T-helper 2 cell treated with Interferon-gamma antibody and Interleukin-4, amounts not matched to agents 5 μg/mL and 100 μg/mL, for 36 hours (primary cell): ENCODE measurements at places on chromosomes 11 and 22.

- DNase-seq = no peak
Observed at GRCh38 chr11:119087747-119088241, 3.1 kb downstream of the HMBS start.

DNA sequence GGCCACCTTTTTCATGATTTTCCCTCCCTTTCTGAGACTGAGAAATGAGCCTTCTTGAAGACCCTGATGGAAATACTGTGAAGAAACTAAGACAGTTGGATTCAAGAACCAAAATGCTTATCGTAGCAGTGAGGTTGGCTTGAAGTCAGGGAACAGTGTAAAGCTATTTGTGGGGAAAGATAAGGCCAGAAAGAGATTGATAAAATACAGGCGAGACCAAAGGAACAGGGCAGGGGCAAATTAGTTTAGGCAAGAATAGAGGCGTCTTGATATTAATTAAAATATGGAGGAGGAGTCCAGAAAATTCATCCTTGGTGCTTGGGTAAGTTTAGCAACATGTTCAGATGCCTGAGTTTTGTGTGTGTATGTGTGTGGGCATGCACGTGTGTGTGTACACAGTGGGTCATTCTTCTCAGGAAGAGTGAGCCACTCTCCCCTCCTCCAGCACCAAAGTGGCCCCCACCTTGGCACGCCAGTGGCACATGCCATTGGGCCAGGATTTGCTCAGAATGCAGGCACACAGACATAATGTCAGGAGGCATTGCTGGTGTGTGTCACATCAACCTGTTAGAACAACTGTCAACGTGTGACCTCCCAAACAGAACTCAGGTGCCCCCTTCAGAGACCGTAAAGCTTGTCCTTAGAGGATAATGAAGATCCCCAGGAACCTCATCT, 3.9 kb upstream of the EHF start:
- DNase-seq = no peak

DNA sequence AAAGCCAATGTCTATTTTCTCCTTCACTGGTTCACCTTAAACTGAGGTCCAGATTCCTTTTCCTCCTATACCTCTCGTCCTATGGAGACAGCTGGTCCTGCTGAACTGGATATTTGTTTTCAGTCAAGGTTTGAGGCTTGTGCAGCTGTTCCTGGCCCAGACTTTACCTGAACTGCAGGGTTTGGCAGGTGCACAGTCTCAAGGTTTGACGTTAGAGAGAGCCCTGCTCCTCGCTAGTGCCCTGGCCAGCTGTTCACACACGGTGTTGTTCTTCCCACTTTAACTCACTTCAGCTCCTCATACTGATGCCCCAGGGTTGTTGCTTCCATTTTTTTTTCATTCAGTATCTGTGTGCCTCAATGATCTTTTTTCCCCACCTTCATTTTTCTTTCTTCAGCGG, 74.0 kb upstream of the TTC12 start:
- no peak for DNase-seq

- DNase-seq = no peak
Observed at GRCh38 chr11:118705791-118706545, 26.5 kb upstream of the TREH start.

DNA sequence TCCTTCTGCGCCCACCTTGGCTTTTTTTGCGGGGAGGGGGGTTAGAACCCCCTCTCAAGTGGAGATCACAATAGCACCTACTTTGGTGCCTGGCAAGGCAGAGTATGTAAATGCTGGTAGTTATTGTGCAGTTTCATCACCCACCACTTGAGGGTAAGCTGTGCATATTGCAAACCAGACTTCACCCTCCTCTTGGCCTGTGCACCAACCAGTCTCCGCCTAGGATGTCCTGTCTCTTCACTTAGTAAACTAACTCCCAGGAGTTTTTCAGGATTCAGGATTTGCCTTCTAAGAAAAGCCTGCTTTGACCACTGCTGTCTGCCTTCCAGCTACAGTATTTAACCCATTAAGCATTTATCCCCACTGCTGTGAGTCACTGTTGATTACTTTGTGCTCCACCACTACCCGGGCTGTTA, 2.0 kb upstream of the UBXN1 start:
- DNase-seq = peak; percentile 32

GRCh38 chr11:116955949-116956348, 118.5 kb upstream of the APOA1 start:
- DNase-seq = no peak

DNA sequence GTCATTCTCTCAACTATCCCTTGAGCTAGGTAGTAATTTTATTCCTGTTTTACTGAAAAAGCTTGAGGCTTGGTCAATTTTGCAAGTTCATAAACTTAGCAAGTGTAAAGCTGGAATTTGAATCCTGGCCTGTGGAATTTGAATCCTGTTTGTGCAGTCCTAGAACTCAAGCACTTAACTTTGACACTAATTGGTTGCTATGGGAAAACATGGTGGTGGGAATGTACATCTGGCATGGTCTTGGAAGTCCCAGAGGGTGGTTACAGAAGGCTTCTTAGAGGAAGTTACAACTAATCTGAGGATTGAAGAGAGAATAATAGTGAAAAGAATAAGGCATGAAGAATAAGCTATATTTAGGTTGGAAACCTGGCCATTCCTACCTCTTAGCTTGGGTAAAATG, 66.5 kb upstream of the LIN7C start:
- DNase-seq = no peak

DNA sequence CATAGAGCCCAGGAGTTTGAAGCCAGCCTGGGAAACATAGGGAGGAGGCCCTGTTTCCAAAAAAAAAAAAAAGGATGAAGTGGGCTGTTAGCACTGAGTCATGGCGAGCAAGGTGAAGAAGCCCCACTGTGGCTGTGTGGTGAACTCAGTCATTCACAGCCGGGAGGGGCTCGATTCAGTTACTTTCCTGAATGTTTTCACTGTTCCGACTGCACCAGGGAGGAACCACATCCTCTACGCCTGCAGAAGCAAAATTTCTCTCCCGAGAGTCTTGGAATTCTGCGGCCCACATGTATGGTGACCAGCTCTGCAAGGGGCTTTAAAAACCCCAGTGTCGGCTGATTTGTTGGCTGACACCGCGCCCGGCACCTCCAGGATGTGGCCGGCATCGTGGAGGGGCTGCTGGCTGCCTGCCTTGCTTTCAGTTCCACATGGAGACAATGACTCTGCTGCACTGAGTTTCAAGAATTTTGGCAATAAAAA, 27.8 kb upstream of the GRAMD4 start:
- peak; percentile 64 for DNase-seq

GRCh38 chr11:121240650-121241303, 51.8 kb upstream of the SC5D start:
- DNase-seq = no peak

DNA sequence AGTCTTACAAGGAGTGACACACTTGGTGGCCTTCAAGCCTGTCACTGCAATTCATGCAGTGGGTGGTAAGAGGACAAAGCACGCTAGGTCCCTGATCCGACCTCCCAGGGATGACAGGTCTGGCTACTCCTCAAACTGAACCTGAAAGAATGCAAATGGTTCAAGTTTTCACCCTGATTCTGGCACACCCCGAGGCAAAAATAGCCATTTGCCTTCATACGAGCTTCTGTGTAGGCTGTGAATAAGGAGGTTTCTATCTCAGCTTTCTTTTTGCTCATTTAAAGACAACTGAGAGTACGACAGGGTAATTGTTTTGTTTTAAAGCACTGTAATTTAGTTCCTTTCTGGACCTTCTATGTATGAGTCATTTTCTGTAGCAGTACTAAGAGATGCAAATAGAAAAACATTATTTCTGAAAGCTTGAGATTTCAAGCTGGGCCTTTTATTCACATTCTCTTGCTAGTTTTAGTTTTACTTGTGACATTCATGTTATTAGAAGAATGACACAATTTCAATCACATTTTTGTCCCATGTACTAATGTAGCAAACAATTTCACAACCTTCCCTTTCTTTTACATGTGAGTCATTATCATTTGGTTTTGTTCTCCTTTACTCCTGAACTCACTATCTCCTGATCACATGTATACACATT, 56.6 kb upstream of the FDX1 start:
- DNase-seq = peak; percentile 42

- DNase-seq = peak; percentile 64
Observed at GRCh38 chr11:124758355-124759265, 3.5 kb downstream of the ESAM start.

GRCh38 chr11:111736181-111736590, 30.0 kb downstream of the PPP2R1B start:
- no peak for DNase-seq

DNA sequence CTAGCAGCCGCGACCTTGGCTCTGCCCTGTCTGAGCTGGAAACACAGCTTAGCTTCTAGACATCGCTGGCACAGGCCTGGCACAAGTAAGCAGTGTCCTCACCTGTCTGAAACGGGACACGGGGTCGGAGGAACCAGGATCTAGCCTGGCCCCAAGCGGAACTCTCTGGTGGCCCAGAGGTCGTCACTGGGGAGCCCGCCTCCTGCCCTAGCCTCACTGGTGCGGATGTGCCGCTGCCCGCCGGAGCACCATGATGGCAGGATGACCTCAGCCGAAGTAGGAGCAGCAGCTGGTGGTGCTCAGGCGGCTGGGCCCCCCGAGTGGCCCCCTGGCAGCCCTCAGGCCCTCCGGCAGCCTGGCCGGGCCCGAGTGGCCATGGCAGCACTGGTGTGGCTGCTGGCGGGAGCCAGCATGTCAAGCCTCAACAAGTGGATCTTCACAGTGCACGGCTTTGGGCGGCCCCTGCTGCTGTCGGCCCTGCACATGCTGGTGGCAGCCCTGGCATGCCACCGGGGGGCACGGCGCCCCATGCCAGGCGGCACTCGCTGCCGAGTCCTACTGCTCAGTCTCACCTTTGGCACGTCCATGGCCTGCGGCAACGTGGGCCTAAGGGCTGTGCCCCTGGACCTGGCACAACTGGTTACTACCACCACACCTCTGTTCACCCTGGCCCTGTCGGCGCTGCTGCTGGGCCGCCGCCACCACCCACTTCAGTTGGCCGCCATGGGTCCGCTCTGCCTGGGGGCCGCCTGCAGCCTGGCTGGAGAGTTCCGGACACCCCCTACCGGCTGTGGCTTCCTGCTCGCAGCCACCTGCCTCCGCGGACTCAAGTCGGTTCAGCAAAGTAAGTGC, 871 bp downstream of the SLC35E4 start:
- no peak for DNase-seq

DNA sequence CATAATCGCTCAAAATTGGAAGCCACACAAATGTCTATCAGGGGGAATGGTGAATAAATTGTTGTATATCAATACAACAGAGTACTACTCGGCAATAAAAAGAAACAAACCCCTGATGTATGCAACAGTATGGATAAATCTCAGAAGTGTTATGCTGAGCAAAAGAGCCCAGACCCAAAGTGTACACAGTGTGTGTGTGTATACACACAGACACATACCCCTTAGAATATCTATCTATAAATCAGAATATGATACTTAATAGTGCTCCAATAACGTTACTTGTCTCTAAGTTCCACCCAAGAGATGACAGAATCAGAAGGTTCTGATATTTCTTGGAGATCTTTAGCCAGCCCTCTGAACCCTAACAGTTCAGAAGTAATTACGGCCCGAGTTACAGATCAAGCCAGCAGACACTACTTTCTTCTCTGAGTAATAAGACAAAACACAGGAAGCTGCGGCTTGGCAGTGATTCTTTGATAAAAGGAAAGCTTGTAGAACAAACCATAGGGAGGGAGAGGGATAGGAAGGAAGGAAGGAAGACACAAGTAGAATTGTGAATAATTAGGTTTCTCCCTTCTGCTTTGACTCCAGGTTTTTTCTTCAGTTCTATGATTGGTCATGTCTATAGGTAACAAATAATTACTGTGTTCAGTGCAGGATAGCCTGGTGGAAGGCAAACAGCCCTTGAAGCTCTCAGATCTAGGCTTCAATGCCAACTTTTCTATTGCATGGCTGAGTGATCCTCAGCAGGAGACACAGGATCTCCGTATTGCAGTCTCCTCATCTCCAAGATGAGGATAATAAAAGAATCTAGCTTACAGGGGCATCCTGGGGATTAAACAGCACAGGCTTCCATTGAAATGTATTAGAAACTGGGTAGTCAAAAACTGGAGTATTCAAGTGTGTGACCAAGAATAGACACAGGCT, 75.6 kb upstream of the TEAD1 start:
- DNase-seq = no peak

GRCh38 chr11:116855413-116855812, 18.0 kb upstream of the APOA1 start:
- DNase-seq = no peak

DNA sequence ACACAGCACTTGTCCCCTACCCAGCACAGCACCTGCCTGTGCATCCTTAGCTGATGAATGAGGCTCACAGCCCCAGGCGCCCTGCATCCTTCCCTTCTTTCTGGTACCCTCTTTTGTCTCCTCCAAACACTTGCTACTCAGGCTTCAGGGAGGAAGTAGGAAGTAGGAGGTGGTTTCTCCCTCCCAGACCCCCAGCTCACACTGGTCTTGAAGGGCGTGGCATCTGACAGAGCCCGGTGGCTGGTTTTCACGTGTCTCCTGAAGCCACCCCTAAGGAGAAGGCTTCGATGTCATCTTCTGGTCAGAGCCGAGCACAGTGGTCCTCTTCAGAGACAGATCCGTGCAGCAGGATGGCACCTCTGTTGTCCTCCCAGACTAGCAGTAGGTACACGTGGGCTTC, 109.8 kb downstream of the PTPRJ start:
- DNase-seq = no peak

DNA sequence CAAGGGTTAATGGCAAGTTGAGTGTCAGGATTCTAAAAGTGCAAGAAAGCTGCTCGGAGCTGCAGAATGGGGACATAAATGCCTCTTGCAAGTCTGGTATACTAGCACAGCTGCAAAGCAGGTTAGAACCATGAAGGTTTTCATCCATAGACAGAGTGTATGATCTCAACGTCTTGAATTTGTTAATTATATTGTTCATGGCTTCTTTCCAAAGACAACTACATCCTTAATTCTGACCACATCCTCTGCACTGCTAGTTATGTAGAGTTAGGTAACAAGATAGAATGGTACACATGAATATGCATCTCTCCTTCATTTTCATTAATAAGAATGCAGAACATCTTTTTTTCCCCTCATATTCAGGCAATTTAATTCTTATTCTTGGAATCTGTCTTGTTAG, 34.2 kb downstream of the EXPH5 start:
- DNase-seq = no peak

DNA sequence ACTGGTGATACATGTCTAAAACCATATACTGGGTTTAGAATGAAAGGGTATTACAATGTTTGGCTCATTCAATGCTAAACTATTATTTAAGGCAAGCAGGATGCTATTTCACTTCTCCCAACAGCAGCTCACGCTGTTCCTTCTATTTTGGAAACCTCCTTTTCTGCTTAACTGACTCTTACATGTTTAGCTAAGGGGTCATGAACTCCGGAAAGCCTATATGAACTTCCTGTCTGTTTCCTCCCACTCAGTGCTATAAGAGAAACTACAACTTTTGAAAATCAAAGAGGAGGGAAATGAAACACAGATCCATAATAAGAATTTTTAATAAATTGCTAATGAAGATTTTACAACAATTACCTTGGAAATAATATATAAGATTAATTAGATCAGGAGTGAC, 30.9 kb downstream of the SLC36A4 start:
- no peak for DNase-seq

DNA sequence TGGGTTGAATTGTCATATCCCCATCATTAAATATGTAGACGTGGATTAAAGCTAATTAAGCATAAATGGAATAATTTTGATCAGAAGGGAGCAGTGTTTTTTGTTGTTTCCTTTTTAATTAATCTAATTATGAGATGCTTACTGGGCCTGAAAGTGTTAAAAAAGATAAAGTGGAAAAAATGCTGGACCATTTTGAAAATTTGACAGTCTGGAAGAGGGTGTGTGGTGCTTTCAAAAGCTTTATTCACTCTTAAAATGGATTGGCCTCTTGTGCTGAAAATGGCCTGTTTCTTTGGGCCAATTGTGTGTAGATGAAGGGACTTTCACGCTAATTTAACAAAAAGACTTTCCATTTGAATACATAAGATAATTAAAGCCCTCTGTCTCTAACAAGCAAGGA, 1.8 kb downstream of the TNRC6B start:
- no peak for DNase-seq
